ENCODE measurements at places on chromosomes 3 and 15. TPM values are rescaled to one million over a fixed set of nuclear protein-coding genes. Genes with fewer than 3 reads are reported as not detected.

Gene HIGD2B
- total RNA-seq, result not detected

Gene ITIH3
- total RNA-seq, result 2.0 TPM

- DNase-seq, result no peak
Observed at GRCh38 chr3:180947761-180948390, 35.4 kb downstream of the FXR1 start.

DNA sequence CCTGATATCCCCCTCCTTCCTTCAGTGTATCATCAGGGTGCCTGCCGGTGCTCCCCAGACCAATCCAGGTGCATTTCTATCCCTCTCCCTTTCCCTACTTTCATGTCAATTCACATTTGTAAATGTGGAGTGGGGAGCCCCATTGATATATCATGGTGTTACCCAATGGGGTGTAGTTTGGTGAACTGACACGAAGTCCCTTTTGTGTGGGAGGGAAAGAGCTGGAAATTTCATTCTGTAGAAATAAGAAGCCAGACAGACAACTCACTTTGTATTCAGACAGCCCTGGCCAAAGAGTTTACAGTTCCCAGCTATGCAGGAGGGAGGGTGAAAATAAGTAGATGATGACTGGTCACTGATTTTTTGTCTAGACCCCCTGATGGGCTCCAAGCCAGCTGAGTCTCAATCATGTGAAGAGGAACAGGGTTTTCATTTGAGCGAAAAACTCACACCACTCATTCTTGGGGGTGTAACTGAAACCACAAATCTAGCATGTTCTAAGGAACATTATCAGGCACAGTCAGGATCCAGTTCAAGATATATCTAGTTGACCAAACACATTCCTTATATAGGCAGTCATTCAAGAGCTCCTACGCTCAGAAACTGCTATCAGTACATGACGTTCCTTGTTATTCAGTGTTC lies 58.9 kb downstream of the LMCD1 start:
- no peak for DNase-seq

- peak; percentile 79 for DNase-seq
Observed at GRCh38 chr3:194395778-194396538, 3.1 kb downstream of the GP5 start.

DNA sequence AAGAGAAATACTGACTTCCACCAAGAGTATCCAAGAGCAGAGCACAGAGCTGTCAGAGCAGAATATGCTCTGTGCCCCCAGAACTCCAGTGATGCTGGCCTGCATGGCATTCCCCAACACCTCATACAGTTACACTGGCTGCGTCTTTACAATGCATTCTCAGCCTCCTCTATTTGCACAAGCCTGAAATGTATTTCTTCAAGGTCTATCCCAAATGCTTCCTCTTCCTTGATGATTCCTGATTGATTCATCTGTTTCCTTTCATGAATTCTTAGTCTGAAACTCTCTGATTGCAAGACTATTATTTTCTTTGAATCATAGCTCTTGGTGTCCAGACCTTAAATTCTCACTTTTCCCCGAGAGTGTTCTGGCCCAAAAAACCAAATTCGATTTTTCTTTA lies 664.7 kb downstream of the MECOM start:
- DNase-seq, result no peak

DNA sequence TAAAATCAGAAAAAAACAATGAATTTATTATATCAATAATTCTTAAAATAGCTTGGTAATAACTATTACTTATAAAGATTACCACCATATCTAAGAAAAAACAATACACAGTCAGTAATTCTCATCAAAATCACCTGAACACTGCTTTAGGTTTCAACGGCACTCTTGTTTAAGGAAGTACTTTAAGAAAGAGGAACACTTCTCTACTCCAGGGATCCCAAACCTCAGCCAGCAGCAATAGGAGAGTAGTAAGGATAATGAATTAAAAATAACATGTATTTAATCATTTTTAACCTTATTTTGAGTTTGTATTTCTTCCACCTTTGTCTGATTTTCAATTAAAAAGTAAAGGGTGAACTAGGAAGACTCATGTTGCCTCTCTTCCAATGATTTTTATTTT lies 494.0 kb upstream of the NR2F2 start:
- no peak for DNase-seq

GRCh38 chr15:47390208-47390765 lies 327.0 kb upstream of the SEMA6D start:
- no peak for DNase-seq

GRCh38 chr15:43519196-43519595 lies 1.8 kb downstream of the MAP1A start:
- no peak for DNase-seq

- DNase-seq, result no peak
Observed at GRCh38 chr3:128681369-128681829, 30.8 kb upstream of the RPN1 start.

GRCh38 chr15:82020625-82021394 lies 25.0 kb downstream of the MEX3B start:
- no peak for DNase-seq

Gene DAPK2
- total RNA-seq, result 30.8 TPM

Gene SPINK8
- total RNA-seq, result not detected

- DNase-seq, result no peak
Observed at GRCh38 chr15:52137432-52138357, 25.1 kb upstream of the BCL2L10 start.

DNA sequence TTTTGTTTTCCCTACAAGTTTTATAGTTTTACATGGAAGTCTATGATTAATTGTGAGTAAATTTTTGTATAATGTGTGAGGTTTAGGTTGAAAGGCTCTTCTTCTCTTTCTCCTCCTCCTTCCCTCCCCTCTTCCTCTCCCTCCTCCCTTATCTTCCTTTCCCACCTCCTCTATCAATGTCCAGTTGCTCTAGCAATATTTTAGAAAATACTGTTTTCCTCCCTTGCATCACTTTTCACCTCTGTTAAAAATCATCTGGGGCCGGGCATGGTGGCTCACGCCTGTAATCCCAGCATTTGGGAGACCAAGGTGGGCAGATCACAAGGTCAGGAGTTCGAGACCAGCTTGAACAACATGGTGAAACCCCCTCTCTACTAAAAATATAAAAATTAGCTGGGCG lies 119.4 kb downstream of the FNDC3B start:
- DNase-seq, result no peak

Gene SLC12A1
- not detected for total RNA-seq

Measured in suprapubic skin (tissue), 4 donors.